ENCODE measurements at places on chromosomes 7 and 10.

DNA sequence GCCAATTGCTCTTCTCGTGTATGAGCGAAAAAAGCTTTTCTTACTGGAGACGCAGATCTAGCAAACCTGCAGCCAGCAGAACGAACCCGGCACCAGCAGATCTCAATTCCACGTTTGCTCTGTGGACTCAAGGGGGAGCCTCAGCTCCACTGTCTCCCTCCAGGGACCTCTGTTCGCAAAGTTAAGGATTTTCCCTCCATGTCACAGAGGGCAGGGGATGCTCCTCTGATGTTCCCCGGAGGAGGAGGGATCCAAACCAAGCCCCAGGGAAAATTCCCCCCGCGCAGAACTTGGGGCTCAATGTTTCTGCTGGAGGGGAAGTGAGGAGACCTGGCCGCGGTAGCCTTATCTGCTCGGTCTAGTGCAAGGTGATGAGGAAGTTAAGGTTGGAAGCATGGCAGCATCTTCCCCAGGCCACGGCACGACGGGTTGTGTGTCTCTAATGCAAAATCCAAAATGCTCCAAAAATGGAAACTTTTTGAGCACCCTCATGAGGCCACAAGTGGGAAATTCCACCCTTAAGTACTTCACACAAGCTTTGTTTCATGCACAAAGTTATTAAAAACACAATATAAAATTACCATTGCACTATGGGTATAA lies 9.0 kb downstream of the IQCE start:
- peak; percentile 60 for DNase-seq

- no peak for DNase-seq
These were observed 290.2 kb upstream of the GHITM start for GRCh38 chr10:83849150-83849549.

- peak; percentile 25 for DNase-seq
These were observed 7.2 kb upstream of the CHCHD1 start for GRCh38 chr10:73774637-73775036.

GRCh38 chr10:129897871-129898626 lies 66.0 kb downstream of the EBF3 start:
- DNase-seq = no peak

DNA sequence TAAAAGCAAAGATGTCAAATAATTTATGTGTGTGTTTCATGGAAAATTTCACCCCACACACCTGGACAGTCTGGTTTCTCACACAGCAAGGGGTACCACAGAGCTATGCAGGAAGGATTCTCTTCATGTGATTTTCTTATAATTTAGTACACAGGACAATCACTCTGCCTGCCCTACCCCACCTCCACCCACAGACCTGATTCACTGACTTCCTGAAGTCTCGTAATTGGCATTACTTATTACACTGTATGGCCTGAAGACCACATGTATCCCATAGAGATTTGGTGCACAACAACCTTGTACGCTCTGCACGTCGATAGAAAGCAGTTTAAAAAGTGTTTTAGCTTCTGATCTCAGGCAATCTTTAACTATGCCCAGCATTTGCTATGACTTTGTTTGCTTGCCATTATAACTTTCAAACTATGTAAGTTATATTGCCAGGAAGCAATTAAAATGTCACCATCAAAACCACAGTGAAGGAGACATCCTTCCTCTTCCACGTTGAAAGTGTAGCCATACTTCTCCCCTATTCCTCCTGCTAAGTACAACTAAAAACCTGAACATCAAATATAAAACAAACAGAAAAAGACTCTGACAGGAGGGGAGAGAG lies 279.4 kb upstream of the IMMP2L start:
- DNase-seq = peak; percentile 16

- no peak for DNase-seq
These were observed 243.5 kb upstream of the ZNF32 start for GRCh38 chr10:43892062-43892770.

DNA sequence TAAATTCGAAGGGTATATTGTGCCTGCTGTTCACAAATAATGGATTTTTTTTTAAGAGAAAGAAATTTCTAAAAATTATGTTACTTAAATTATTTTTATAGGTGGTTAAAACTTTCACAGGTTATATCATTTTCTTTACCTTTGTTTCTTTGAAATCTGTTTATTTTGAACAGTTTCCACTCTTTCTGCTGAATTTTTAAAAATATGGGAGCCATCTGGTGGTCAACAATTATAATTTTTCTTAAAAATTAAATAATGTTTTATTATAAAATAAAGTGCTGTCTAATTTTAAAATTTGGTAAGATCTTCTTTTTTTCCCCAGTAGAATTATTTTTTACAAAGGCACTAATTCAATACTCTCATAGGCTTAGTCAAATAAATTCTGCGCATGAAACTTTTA lies 263.9 kb downstream of the ETV1 start:
- DNase-seq = peak; percentile 0

GRCh38 chr10:17101257-17101909 lies 28.2 kb downstream of the CUBN start:
- DNase-seq = no peak

DNA sequence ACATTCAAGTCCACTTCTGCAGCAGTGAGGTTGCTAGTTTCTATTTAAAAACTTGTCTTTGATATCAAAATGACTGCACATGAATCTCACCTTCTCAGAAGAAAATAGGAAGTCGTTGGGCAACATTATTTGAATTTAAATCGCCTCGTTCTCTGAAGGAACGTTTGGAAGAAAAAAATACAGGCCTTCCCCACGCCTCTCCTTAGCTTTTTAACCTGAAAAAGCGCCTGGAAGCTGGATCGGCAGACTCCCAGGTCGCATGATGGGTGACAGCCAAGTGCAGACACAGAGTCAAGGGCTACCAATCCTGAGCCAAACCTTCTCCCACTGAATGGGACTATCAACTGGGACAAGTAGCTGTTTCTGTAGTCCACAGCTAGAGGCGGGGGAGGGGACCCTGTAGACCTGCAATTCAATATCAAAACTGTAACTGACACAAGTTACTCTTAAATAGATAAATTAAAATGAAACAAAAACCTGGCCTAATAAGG lies 2.2 kb downstream of the FAM53B start:
- DNase-seq = no peak

- peak; percentile 29 for DNase-seq
These were observed 70.9 kb upstream of the CCDC71L start for GRCh38 chr7:106731646-106732444.

DNA sequence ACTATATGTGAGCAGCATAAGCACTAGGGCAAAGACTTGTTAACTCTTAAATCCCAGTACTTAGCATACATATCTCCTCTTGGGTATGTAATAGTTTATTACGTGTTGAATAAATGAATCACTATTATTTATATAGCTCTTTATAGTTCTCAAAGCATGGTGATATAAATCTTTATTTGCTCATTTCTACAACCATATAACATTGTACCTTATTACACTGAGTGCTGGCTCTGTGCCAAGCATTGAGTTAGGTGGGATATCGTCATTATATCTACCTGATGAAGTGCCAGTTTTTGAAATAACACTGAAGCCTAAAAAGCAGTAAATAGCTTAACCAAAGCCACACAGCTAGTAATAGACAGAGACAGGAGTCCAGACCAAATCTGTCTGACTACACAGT lies 27.9 kb downstream of the AHR start:
- no peak for DNase-seq

DNA sequence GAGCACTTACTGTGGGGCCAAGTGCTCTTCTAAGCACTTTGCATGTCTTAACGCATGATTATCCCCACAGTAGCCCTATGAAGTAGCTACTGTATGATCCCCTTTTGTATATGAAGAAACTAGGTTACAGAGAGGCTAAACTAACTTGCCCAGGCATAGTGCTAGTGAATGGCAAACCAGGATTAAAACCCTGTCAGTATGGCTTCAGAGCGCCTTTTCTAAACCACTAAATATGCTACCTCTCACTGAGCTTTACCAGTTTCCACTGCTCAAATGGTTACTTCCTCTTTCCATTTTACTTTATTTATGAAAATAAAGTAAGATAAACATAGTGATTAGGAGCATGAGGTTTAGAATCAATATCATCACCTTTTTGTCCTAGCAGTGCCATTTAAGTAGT lies 73.6 kb downstream of the PODXL start:
- no peak for DNase-seq

GRCh38 chr10:78515038-78515872 lies 481.6 kb downstream of the RPS24 start:
- DNase-seq = no peak

DNA sequence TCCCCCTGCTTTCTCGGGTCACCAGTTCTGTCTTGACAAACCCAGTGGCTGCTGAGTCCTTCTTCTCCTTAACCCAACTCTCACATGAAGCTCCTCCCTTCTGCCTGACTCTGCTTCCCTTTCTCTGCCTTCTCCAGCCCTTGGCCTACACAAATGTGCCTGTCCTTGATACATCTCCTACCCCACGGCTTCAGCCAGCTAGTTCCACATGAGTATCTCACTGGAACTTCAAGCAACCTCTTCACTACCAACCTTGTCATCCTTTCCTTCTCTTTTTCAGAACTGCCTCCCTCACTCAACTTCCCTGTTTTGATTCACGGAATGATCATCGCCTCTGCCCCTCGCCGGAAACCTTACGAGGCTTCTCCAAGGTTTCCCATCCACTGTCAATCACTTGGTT lies 55.9 kb downstream of the PDIA4 start:
- peak; percentile 71 for DNase-seq

- DNase-seq = peak; percentile 87
These were observed 816 bp upstream of the LRRC4 start for GRCh38 chr7:128031901-128032604.
